Cardiac septum (tissue), 1 donor: ENCODE measurements at places on chromosomes 3 and 15.

DNA sequence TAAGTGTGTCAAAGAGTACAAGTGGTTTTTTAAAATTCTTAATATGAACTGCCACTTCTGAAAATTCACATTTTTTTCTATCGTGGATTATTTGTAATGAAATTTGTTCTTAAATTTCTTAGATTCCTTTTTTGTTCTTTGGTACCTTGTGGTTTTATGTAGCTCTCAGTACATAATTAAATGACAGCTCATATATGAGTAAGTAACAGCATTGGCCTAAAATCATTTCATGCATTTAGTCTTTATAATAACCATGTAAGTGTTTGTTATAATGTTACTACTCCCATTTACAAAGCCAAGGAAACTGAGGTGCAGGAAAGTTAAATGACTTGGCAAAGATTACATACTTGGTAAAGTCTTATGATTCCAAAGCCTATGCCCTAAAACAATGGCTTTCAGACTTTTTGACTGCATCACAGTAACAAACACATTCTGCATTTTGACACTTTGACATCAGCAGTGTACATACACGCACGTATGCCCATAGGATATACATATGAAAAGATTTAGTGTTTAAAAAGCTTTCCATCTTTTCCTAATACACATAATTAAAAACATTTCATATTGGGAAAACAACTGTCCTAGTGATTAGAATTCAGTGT, 14.9 kb downstream of the SPRED1 start:
- DNase-seq = no peak

- DNase-seq = no peak
Measured at GRCh38 chr3:42369304-42369703, 41.1 kb downstream of the LYZL4 start.

GRCh38 chr3:52820736-52821135, 9.7 kb downstream of the ITIH4 start:
- no peak for DNase-seq

DNA sequence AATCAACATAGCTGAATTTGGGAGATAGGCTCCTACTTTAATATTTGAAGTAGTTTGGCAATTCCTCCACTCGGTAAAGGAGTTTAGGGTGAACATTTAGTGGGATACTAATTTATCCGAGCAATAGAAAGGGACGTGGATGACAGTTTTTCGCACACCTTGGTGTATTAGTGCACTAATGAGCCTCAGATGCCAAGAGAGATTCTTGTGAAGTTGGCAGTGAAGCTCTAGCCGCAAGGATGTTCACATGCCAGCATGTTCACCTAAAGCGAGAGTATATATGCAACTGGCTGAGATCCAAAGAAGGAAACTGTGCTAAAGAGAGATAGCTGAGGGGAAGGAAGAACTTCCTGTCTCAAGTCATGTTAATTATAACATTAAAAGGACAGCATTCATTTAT, 58.5 kb downstream of the TGFBR2 start:
- DNase-seq = no peak

GRCh38 chr3:179244878-179245277, 6.0 kb downstream of the KCNMB3 start:
- no peak for DNase-seq
